RPMI8226 (cell line): ENCODE measurements at places on chromosomes 4 and X.

GRCh38 chrX:122055460-122055859 is 1008.0 kb downstream of the GLUD2 start:
- no peak for DNase-seq

DNA sequence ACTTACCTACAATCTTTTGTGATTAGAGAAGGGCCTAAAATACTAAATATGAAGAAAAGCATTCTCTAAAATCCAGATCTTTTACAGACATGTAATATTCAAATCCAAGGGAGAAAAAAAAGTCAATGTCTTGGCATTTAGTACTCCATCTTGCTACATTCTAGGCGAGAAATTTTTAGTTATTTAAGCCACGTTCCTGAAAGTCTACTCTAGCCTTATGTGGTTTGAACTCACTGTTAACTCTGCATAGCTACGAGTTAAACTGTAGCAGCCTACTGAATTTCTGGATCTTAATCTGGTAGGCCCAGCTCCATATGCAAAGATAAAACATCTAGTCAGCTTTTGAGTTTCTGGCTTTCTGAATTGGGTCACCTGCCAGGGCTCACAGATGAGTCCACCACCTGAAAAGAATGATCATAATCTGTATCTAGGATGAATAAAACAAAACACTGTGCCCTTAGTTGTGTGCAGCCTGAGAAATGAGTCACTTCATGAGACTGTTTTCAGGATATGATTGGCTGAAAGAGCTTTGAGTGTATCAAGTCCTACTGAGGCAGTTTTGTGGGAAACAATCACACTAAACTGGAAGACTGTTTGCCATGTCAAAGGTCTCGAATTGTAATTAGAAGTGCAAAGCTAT is 3.2 kb upstream of the NEK1 start:
- no peak for DNase-seq

DNA sequence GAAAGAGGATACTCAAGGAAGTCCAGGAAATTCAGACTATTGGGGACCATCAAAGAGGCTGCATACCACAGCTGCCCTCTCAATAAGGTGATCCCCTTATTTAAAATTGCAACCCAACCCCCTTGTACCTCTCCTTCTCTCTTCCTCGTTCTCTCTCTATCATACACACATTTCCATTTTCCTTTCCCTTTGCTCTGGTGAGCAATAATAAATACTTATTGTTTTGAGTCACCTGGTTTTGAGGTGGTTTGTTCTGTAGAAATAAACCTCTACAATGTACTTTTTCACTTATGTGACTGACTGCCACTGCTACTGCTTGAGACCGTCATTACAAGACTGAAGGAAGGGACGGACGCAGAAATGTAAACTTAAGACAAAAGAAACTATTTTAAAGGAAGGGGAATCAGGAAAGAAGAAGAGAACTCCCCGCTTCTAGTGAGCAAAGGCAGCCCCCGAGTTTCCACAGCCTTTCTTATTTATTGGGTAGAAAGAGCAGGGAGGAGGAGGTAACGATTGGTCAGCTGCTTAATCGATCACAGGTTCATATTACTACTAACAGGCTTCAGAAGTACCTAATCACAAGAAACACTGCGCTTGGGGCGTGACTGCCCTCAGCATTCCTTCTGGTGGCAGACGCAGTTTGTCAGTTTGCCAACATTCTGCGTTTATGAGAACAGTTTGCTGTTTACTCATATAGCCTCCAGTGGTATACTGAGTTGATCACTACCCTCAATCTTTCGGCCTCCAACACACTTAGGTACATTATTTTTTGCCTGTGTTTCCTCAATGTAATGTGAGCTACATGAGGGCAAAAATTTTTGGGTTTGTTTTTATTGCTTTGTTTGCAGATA is 16.9 kb upstream of the TMEM165 start:
- no peak for DNase-seq

DNA sequence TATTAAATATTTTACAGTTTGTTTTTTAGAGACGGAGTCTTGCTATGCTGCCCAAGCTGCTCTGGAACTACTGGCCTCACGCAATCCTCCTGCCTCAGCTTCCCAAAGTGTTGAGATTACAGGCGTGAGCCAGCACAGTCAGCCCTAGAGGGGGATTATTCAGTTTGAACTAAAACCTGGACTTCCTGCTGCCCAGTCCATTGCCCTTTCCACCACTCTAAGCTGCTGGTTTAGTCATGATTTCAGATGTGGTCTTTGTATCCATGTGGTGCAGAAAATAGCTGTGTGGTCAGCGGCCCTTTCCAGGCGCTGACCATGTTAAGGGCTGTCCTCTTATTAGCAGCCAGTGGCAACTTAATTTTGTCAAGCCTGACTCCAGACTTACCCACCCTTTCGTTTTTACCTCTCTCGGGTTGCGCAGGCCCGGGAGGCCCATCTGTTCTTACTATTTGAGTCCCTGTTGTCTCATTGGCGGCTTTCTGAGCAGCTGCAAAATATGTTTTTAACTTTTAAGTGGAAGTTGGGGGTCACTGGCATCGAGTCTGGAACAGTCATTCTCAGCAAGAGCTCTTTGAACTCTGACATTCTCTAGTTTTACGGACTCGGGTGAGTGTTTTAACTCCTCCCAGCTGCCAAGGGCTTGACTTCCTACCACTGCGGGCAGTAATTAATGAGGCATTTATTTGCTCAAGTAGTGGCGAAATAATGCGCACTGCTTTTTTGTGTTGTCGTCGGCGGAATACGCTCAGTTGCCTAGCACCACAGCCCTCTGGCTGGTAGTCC is 773 bp upstream of the VMA21 start:
- DNase-seq = peak; percentile 61

- peak; percentile 85 for DNase-seq
Observed at GRCh38 chrX:48802089-48802904, 430 bp downstream of the HDAC6 start.

DNA sequence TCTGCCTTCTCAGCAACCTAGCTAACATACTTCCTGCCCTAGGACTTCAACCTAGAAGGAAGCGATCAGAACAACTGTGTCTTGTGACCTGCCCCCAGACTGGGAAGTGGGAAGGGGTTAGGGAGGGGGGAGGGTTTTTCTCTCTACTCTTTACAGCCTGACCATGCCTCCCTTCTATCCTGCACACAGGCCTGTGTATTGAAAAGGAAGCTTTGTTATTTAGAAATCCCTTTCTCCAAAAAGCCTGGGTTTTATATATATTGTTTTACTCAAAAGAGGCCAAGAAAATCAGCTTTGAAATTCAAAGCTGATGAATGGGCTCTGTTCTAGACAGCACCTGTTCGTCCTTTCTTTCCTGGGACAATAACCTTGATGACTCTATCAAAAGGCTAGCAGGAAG is 35.2 kb upstream of the SMS start:
- no peak for DNase-seq

GRCh38 chr4:13285336-13285735 is 198.8 kb downstream of the RAB28 start:
- no peak for DNase-seq

DNA sequence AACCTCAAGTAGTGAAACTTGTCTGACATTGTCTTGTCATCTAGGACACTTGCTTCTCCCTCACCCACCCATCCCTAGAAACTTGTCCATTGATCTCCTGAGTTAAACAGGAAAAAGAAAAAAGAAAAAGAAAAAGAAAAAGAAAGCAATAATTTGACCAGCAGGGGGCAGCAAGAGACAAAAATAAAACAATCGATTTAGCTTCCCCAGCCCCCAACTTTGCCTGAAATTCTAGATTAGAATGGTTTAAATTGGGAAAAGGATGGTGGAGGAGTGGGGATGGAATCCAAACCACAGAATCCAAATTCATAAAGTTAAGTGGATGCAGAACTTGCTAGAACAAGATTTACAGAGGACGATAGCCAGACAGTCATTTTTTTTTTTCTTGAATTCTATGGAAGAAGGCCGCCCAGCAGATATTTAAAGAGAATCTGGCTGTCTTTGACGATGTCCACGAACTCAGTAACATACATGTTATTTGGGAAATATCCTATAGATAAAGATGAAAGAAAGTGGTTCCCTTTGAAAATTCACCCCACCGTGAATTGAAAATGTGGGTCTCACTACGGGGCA is 282.9 kb downstream of the USP46 start:
- peak; percentile 17 for DNase-seq

GRCh38 chr4:16023776-16024408 is 59.9 kb downstream of the PROM1 start:
- DNase-seq = no peak

DNA sequence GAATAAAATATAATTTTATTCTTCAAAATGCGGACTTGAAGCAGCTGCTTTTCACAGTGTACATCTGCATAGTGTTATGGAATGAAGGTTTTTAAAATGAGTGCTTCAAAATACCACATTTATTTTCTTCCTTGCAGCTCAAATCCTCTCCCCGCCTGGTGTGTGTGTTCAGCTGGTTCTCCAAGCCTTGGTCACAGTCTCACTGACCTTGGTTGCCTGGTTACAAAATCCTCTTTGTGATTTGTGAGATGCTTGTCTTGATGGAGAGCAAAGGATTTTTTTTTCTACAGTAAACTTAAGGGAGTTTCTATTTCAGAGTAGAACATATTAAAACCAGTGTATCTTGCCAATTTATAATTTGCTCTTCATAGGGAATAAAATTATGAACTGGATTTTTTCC is 139.2 kb downstream of the PCDH18 start:
- DNase-seq = no peak

- DNase-seq = no peak
Observed at GRCh38 chrX:104428231-104428630, 137.8 kb upstream of the IL1RAPL2 start.

- no peak for DNase-seq
Observed at GRCh38 chr4:145740806-145741205, 60.9 kb downstream of the C4orf51 start.

- no peak for DNase-seq
Observed at GRCh38 chr4:98387345-98388026, 126.3 kb downstream of the RAP1GDS1 start.

DNA sequence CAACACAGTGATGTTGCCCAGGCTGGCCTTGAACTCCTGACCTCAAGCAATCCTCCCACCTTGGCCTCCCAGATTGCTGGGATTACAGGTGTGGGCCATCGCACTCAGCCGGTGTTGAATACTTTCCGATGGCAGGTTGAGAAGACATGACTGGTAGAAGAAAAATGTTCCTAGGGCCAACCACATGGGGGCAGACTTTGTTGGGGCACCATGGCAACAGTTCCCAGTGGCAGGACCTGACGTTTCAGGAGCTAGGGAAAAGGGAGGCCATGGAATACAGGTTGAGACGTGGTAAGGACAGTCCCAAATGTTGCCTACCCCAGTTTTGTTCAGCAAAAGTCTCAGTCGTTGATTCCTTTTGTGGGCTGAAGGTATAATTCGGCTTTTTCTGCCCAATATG is 134.6 kb downstream of the ASMT start:
- DNase-seq = no peak

DNA sequence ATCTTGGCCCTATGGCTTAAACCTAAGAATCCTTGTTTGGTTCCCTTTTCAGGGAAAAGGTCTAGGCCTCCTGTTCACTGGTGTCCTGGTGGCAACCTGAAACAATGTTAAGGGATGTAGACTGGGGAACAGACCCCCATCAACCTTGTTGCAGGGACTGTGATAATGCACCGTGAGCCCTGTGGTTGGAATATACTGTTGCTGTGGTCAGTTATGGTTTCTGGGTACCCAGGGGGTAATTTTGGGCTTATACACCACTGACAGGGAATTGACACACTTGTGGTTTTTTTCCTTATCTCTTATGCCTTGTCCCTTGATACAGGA is 64.0 kb upstream of the WDR1 start:
- DNase-seq = no peak

DNA sequence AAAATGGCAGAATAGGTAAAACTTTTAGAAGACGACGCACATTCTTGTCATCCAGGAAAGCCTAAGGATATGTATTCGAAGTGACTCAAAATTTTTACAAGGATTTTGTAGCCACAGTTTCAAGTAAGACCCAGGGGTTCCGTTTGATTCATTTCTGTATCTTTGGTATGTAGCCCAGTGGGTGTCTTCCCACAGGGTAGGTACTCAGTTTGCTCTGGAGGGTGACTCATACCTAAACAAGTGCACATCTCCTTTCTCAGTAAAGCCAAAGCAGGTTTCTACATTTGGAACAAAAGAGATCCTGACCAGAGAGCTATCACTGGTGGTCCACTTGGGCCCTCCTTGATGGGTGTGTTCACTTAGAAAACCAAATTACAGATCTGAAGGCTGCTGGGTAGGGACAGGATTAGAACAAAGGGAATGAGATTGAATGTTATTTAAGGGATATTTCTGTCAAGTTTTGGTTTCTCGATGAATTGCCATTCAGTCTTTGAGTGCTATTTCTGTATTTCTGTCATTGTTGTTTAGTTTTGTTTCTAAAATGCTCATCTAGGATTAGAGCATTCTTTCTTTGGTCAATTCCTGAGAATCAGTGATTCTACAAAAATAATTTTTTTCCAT is 56.1 kb downstream of the PLS3 start:
- no peak for DNase-seq

DNA sequence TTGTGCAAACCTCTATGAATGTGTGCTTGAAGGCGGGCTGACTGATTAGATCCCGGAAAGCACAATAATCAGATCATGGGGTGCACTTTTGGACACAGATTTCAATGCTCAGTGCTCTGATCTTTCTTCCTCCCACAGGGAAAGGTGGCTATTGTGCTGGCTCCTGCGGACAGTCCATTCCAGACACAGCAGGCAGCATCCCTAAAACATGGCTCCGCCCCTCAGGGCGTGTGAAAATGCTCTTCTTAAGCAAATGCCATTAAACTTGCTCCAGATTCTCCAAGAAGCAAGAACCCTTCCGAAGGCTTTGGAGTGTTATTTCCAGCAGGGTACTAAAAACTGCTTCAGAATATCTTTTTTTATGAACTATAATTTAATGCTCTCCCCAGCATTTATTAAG is 100.0 kb downstream of the SLC2A9 start:
- DNase-seq = no peak

DNA sequence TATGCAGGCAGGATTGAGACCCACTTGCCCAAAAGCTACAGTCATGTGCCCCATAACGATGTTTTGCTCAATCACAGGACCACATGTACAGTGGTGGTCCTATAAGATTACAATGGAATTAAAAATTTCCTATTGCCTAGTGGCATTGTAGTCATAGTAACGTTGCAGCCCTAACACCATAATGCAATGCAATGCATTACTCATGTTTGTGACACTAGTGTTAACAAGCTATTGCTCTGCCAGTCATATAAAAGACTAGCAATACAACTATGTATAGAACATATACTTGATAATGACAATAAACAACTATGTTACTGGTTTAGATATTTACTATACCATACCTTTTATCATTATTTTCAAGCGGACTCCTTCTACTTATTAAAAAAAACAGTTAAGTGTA is 50.6 kb downstream of the VGLL1 start:
- DNase-seq = no peak

DNA sequence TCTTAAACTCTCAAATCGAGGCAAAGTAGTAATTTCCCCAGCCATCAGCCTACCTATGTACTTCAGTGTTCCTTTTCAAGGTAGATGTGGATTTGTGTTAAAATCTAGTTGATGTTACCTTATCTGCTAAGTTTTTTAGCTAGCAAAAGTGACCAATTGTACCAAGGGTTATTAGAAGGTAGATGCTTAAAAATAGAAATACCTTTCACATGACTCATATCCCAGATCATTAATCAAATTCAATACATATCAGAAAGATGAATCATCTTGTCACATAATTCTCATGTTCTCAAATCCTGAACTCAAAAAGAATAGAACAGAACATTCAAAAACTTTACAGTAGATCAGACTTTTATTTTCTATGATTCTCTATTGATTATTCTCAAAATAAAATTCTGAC is 3.5 kb downstream of the ENAM start:
- DNase-seq = no peak

GRCh38 chr4:37603711-37604110 is 82.5 kb downstream of the RELL1 start:
- DNase-seq = no peak

- no peak for DNase-seq
Observed at GRCh38 chrX:13761606-13762414, 27.3 kb downstream of the OFD1 start.

GRCh38 chr4:96146686-96147085 is 306.8 kb downstream of the PDHA2 start:
- no peak for DNase-seq
